HAP-1 (cell line): ENCODE measurements at places on chromosomes 1 and 21.

- DNase-seq = no peak
Measured at GRCh38 chr1:33641104-33641830, 168.8 kb downstream of the ZSCAN20 start.

DNA sequence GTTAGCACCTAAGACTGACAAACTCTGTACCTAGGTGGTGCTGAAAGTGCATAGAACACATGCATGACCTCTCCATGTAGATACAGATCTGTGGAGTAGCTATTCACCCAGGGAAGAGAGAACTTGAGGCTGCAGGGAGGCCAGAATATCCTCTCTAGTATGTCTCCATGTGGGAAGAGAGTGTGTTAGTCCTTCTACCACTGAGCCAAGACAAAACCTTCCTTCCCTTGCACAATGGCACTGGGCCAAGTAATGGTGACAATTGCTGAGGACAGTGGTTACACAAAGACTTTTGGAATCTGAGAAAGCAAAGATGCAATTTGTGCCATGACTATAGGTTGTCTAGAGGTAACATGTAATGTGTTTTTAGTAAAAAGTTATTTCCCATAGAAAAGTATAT is 52.3 kb downstream of the C1orf198 start:
- no peak for DNase-seq

DNA sequence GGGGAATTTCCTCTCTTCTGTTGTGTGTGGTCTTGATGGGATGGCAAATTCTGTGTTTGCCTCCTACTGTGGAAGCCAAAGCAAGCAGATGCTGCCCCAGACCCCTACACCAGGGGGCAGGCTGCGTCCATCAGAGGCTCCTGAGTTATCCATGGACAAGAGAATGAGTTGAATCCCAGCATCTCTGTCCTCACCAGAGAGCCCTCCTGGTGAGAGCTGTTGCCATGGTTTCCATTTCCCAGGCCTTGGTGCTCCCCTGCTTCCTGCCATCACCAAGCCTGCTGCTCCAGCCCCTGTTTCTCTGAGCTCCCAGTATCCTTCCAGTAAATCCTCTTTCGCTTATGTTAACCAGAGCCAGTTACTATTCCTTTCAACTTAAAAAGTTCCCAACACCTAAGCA is 20.4 kb upstream of the GNG12 start:
- peak; percentile 57 for DNase-seq

DNA sequence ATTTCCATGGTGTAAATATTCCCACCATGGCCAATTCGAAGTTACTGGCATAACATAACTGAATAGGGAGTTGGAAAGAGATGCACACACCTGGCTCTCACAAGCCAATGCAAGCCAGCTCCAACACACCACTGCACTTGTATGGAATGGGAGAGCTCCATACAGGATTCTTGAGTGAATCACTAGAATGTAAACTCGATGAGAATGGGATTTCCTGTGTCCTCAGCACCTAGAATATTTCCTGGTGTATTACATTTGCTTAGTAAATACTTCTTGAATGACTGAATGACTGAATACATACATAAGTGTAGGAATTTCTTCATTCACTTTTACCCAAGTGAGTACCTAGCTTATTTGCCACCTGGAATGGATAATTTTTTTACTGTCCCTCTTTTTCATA is 16.2 kb upstream of the PPIE start:
- no peak for DNase-seq

GRCh38 chr1:234515821-234516241 is 36.9 kb upstream of the TARBP1 start:
- no peak for DNase-seq

GRCh38 chr1:223811634-223812101 is 34.1 kb downstream of the TP53BP2 start:
- DNase-seq = no peak

- DNase-seq = no peak
Measured at GRCh38 chr1:16038620-16038912, 5.0 kb upstream of the CLCNKB start.

DNA sequence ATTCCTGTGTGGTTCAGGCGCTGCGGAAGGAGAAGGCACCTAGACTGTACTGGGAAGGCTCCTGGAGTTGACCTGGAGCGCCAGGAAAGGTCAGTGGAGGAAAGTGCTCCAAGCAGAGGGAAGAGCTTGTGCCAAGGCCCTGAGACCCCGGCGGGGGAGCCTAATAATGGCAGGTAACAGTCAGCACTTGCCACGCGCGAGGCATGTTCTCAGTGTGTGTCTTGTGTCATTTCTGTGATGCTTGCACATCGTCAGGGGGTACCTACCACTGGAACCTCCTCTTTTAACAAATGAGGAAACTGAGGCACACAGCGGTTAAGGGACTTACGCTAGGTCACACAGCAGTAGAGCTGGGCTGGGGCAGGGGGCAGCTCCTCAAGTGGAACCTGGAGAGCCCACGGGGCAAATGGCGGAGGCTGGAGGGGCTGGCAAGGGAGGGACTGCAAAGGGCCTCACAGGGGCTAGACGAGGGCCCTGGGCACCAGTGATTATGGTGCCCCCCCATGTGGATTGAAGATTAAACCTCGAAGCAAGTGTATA is 976 bp upstream of the BMP8B start:
- no peak for DNase-seq

DNA sequence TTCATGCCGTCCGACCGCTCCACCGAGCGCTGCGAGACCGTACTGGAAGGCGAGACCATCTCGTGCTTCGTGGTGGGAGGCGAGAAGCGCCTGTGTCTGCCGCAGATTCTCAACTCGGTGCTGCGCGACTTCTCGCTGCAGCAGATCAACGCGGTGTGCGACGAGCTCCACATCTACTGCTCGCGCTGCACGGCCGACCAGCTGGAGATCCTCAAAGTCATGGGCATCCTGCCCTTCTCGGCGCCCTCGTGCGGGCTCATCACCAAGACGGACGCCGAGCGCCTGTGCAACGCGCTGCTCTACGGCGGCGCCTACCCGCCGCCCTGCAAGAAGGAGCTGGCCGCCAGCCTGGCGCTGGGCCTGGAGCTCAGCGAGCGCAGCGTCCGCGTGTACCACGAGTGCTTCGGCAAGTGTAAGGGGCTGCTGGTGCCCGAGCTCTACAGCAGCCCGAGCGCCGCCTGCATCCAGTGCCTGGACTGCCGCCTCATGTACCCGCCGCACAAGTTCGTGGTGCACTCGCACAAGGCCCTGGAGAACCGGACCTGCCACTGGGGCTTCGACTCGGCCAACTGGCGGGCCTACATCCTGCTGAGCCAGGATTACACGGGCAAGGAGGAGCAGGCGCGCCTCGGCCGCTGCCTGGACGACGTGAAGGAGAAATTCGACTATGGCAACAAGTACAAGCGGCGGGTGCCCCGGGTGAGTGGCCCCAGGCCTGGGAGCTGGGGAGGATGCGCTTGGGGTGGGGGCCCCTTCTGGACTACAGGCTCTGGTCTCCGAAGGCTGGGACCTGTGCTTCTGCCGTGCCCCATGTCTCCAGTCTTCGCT is 1.1 kb downstream of the SKI start:
- DNase-seq = peak; percentile 13

- no peak for DNase-seq
Measured at GRCh38 chr1:162823231-162823630, 32.7 kb downstream of the HSD17B7 start.

- no peak for DNase-seq
Measured at GRCh38 chr1:29264773-29265389, 28.6 kb downstream of the PTPRU start.

DNA sequence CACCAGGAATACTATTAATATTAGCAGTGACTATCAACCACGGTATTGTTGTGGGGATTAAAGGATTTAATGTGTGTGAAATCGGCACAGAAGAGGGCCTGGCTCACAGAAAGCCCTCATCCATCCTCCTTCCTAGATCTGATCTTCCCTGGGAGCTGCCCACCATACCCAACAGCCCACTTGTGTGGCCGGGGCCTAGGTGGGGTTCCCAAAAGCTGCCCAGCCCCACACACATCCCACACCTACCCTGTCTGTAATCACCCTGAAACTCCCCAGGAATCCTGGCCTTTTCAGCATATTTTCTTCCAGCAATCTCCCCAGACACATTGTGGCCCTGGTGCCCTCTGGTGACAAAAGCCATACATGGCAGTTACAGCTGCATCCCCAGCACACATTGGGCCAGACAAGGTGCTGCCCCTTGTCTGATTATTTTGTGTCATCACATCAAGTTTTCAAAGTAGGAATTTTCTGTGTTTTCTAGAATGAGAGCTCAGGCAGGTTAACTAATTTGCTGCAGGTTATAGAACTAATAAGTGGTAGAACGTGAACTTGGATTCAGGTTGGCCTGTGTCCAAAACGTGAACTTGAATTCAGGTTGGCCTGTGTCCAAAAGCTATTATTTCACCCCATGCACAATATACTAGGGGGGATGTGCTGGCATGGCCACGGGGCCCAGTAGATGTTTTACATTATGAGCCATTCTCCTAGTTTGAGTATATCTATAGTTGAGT is 5.3 kb upstream of the SLC6A9 start:
- peak; percentile 72 for DNase-seq

- no peak for DNase-seq
Measured at GRCh38 chr1:104945406-104945805, 1195.7 kb downstream of the AMY1C start.

- DNase-seq = no peak
Measured at GRCh38 chr1:95438218-95438948, 204.4 kb downstream of the RWDD3 start.

- DNase-seq = no peak
Measured at GRCh38 chr1:39326836-39327235, 122.3 kb downstream of the MACF1 start.

DNA sequence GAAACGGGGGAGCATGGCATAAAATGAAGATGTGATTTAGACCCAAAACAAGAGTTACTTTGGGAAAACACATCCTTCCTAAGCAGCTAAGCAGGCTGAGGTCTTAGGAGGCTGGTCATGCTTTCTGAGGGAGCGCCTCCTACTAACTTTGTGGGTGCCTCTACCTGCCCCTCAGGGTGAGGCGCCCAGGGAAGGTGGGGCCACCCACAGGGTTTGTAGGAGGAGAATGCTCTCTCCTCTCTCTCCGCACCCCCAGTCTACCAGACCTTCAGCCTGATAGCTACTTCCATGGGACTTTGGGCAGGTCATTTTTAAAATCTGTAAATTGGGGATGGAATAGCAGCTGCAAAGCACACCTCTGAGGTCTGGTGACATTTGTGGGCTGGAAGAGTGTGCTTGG is 23.8 kb downstream of the SLC27A3 start:
- no peak for DNase-seq

DNA sequence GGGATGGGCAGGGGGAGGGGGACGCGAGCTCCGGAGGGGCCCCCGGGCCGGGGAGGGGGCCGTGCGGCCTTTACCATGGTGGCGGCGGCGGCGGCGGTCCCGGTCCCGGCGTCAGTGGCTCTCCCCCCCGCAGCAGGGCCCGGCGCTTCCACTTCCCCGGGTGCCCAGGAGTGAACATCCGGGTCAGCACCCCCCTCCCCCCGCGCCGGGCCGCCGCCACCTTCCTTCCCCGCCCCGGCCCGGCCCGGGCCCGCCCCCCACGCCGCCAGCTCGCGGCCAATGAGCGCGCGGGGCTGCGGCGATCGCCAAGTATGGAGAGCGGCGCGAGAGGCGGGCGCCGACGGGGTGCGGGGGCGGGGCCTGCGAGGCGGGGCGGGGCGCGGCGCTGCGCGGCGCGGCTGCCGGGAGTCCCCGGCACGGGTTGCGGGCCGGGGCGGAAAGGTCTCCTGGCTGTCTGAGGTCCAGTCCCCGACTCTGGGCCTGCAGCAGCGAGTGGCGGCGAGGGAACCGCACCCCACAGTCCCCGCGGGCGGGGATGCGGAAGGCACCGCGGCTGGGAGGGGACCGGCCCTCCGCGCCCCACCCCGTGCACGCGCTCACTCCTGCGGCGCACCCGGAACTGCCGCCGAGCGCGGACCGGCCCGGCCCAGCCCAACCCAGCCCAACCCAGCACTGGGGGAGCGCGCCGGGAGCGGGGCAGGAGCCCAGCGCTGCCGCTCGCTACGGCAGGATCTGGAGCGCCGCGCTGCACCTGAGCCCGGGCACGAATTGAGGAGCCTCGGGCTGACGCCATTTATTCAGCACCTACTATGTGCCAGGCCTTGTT is at the start of gene CAPZB:
Gene CAPZB (minus strand): TSS at position 178 of the 826 bp plus-strand sequence. CDS start 101 bp downstream, at position 77.
- DNase-seq = peak; percentile 96

DNA sequence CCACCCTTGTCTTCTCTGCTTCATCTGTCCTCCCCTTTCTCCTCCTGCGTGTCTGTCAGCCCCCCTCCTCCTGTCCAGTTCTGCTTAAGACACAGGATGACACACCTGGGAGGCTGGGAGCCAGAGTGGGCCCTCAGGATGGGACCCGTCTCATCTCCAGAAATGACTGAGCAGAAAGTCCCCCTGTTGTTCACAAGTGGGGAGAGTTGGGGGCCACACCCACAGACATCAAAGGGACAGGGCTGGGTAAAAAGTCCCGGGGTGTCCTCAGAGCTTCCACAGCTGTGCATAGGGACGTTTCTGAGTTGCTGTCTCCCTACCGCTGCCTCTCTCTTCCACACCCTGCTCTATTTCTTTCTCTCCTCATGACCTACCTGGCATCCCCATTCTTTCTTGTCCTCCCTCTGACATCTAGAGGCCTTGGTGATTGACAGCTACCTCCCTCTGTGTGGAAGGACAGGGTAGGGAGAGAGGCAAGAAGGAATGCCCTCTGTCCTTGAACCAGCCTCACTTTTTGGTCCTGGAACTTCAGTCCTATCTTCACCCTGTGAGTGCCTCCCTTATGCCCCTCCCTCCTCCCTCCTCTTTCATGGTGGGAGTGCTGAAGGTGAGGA is 19.5 kb upstream of the SH2D2A start:
- no peak for DNase-seq

GRCh38 chr1:200905411-200906052 is 10.8 kb downstream of the INAVA start:
- no peak for DNase-seq

DNA sequence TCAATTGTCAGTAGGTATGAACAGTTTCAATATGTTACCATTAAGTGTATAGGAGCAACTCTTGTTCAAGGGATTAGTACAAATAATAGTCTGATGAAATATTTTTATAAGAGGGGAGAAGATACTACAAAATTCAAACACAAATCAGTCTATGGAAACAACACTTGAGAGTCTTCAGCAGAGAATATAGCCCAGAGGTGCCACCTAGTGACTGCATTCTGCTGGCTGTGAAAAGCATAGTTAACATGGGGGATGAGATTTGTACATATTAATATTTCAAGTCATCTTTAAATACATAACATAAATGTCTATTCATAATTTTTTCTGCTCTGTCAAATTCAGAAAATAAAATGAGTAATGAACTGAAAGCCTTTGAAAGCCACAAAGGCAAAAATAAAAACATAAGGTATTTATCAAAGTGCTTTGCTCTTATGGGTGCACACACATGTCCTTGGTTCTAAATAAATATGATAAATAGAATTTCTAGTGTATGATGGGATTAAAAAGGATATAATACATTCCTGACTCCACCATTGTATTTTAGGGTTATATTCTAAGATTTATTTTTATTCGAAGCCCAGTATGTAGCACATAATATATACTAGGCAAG is 440.9 kb upstream of the ZRANB2 start:
- peak; percentile 56 for DNase-seq

GRCh38 chr1:237235091-237235490 is 193.1 kb downstream of the RYR2 start:
- no peak for DNase-seq
